ENCODE measurements at places on chromosomes 1 and 21. TPM values are rescaled to one million over a fixed set of nuclear protein-coding genes. Genes with fewer than 3 reads are reported as not detected.

Gene CFHR4
- total RNA-seq: not detected

Gene KCNJ9
- not detected for total RNA-seq

Gene DSCAM
- total RNA-seq: 0.18 TPM

Gene LGR6
- total RNA-seq: not detected

All from cardiac atrium fibroblast (primary cell).